ENCODE measurements at places on chromosomes 3 and 15.

DNA sequence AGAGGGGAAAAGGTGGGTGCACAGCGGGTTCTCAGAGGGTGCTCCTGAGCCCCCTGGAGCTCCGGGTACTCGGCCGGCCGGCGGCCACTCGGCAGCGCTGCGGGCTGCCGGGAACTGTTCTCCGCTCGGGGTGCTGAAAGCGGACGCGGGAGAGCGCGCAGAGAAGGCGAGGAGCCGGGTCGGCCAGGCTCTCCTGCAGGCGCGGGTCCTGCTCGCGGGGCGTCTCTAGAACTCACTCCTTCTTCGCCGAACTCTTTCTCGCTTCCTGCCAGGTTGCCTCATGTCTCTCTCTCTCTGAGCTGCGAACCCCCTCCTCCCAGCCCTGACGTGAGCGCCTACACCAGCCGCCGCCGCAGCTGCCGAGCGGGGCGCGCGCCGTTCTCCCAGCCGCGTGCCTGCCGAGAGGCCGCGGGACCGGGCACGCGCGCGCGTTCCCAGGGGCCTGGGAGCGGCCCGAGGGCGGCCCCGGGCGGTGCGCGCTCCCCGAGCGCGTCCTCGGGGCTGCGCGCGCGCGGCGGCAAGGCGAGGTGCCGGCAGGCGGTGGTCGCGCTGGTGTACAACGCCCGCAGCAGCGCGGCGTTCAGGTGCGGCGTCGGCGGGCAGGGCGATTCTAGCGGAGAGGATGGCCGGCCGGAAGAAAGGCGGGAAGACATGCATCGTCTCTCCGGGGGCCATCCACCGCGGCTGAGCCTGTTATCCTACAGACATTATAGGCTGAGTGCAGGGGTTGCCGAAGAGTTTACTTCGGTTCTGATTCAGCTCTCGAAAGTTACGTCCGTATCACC, at the start of gene PEX5L:
TSS of gene PEX5L (minus strand) at position 267 of the 785 bp plus-strand sequence. CDS start 338 bp downstream, outside the sequence.
- peak; percentile 89 for DNase-seq

GRCh38 chr3:162134571-162134970, 638.0 kb downstream of the OTOL1 start:
- no peak for DNase-seq

DNA sequence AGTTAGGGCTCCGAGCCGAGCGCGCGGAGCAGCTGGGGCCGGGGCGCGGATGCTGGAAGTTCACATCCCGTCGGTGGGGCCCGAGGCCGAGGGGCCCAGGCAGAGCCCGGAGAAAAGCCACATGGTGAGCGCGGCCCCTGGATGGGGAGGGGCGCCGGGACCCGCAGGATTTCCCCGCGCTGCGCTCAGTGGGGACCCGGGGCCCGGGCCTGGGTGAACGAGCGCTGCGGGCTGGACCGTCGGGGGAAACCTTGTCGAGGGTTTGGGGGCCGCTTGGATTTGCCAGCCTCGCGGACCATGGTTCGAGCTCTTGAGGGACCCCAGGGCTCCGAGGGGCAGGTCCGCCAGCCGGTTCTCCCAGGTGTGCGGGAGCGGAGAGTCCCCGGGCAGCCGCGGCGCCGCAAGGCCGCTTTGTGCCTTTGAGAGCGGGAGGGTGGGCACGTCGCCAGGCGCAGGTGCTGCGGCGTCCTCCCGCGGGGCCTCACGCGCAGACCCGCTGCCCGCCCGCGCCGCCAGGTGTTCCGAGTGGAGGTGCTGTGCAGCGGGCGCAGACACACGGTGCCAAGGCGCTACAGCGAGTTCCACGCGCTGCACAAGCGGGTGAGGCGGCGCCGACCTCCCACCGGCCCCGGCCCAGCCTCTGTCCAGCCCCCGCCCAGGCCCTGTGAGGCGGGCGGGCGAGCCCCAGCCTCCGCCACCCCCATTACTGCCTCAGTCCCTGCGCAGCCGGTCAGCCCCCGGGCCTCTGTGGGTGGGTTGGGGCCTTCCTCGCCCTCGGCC, at the start of gene SNX22:
TSS of gene SNX22 (plus strand) at position 5 of the 780 bp plus-strand sequence. CDS start at position 50, 45 bp downstream.
- peak; percentile 46 for DNase-seq

DNA sequence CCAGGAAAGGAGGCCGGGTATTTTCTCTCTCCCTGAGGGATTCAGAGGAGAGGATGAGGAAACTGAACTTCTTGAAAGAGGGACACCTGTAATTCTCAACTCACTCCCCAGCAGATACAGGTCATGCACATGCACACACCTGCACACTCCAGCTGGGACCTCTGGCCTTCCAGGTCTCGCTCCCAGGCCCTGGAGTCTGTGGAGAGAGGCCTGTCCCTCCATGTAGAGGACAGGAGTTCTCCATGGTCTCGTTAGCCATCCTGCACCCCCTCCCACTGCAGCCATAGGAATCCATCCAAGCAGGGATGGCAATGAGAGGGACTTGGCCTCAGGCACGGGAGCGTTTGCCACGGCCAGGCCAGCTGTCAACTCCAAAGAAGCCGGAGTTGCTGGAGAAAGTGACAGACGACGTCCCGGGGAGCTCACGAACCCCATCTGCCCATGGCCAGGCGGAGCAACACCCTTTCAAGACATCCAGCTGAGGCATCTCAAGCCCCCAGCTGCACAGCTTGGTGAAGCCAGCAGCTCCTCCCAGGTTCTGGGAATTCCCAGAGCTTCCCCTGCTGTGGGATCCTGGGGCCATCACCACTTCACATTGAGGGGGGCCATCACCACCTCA, 223.3 kb downstream of the UACA start:
- no peak for DNase-seq

DNA sequence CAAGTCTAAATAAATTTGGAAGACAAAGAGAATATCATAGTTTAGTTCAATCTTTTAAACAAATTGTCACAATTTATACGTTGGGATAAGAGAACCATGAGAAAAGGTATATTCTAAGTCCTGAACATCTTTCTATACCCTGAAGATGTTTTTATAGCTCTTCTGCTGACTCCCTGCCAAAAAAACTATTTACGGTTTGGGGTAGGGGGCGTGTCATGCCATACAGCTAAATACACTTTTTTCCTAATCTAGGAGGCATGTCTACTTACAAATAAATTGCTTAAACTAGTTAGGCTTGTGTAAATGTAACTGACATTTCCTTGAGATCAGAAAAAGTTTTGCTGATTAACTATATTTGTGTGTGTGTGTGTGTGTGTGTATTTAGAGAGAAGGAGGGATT, 163.3 kb downstream of the PGPEP1L start:
- no peak for DNase-seq

DNA sequence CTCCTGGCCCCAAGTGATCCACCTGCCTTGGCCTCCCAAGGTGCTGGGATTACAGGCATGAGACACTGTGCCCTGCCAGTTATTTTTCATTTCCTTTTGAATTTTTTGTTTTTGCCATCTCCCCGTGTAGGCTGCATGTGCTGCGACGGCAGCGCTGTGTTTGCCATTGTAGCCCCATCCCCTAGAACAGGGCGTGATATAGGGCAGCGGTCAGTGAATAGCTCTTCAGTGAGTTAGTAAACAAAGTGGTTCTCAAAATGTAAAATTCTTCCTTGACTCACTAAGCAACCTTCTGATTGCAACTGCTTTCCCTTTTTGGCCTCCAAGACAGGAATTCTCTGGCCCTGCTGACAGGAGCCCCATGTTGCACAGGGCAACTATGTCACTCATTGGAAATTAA, 138.1 kb upstream of the CTDSPL start:
- DNase-seq = no peak

GRCh38 chr15:34725556-34725955, 29.2 kb downstream of the GJD2 start:
- DNase-seq = no peak

DNA sequence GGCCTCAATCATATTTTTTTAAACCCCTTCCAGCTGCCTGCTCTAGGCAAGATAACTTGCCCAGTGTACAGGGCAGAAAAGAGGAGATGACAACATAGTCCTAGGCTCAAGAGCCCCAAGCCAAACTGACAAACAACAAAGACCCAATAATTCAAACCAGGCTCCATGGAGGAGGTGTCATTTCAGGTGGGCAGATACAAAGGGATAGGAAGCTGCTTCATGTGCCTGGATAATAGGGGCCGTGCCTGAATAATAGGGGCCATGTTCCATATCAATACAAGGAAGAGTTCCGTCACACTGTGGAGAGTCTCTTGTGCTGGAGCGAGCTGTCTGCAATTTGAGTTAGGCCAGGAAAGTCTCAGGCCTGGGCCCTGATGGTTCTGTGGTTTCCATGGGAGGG, 35.4 kb upstream of the TRIM71 start:
- DNase-seq = no peak

DNA sequence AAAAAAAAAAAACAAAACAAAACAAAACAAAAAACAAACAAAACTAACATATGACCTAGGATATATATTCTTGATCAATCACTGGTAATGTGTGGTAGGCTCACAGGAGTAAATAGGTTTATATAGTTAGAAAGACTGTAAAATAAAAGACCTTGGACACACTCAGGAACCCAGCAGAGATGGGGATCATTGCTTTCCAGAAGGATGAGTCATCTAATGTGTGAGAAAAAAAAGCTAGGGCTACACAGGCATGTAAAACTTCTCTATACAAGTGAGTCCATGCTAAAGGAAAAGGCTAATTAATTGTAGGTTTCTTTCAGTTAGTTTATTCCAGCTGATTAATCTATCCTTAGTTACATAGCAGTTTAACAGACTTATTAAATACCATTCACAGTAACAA, 710.3 kb upstream of the ARPP21 start:
- DNase-seq = no peak

- DNase-seq = no peak
Observed at GRCh38 chr3:79253271-79253670, 514.5 kb downstream of the ROBO1 start.

DNA sequence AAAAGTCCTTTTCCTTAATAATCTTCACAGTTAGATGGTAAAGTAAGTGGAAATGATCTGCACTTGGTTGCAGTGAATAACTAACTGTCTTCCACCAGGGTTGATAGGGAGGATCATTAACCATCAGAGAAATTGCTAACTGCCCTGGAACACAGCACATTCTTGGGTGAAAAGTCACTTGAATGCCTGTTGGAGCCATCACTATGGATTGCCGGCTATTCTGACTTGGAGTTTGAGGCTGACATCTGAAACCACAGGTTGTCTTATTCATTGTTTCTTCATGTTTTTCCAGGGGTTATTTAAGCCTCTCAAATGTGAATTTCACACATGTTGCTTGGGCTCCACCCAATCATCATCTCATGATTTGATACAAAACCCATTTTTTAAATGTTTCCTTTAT, 901.4 kb downstream of the MCTP2 start:
- DNase-seq = no peak

DNA sequence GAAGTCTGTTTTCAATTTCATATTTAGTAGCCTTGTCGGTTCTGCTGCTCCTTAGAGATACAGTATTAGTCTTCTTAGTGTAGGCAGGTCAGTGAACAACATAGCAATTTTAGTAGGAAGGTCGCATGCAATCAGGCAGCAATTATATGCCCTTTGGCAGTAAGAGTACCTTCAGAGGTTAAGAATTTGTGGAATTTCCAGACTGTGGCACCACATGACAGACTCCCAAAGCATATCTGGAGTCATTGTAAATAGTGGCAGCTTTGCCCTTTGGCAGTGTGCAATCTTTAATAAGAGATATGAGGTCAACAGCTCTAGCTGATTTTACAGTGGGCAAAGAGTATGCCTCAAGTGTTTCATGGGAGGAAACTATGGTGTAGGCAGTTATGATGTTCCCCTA, 1532.5 kb upstream of the CADM2 start:
- no peak for DNase-seq

DNA sequence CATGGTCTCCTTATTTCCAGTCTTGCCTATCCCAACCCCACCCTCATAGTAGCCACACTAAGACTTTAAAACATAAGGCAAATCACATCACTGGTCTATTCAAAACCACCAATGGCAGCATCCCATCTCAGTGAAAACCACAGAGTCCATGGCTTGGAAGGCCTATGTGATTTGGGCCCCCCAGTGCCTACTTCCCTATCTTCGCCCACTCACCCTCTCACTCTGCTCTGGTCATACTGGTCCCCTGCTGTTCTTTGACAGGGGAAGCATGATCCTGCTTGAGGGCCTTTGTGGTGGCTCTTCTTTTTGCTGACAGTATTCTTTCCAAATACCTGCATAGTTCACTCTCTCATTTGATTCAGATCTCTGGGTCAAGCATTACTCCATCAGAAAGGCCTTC, 3.3 kb downstream of the GTF2A2 start:
- DNase-seq = no peak

DNA sequence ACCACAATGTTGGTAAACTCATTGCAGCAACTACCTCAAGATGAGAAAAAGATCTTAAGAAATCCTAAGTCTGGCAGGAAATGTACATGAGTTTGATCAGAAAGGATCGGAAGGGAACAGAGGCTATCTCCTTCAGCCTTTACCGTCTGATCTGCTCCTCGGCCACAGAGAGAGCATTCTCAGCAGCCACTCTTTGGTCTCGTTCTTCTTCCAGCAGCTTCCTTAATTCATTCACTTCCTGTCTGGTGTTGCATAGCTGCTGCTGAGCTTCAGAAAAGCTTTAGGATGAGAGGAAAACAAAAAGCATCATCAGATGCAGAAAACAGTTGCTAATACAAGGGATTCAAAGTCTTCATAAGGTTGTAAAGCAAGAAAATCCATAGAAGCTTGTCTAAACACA, 6.6 kb upstream of the HCLS1 start:
- no peak for DNase-seq

DNA sequence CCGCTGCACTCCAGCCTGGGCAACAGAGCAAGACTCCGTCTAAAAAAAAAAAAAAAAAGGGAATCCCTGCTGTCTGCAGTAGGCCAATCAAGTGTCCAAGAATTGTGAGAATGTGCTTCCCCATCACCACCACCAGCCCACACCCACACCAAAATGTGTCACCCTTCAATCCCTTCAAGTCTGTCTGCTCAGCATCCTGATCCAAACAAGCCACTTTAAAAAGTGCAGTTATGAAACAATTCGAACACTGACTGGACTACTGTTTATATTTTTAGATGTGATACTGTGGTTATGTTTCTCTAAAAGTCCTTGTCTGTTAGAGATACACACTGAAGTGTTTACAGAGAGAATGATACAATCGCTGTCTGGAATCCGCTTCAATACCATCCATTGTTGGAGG, 78.1 kb upstream of the CGNL1 start:
- no peak for DNase-seq

DNA sequence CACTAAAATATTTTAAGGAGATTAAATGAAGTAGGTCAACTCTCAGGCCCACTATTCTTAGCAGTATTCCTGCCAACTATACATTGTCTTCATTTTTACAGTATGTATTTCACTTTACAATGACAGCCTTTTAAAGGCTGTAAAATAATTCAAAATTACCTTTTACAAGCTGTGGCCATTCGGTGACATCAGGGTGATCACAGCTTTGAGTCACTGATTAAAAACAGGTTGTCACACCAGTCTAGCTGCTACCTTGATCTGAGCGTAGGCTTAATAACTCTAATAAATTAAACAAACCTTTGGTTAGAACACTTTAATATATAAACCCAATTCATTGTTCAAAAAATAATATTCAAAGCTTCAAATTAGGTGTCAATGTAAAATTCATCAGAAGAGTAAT, 29.9 kb downstream of the UBE3A start:
- peak; percentile 19 for DNase-seq

DNA sequence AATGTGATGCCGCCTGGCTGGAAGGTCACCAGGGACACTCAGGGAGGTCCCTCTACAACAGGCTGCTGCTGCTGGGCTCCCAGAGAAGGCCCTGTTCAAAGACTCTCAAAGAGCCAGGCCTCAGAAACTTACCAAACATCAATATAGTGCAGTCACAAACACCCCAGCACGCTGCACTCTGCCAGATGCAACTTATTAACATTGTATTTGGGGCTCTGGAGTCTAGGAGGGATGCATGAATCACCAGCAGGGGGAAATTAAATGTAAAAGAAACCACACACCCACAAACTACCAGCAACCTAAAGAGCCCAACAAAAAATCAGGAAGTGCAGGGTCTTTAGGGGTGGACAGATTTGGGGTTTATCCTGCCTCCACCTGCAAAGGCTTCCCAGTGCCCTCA, 74.6 kb upstream of the SPATA12 start:
- no peak for DNase-seq

Measured in stomach (tissue), 19 donors.